Breast epithelium (tissue), 4 donors: ENCODE measurements at places on chromosomes 6 and 20.

- DNase-seq = no peak
These were observed 6.8 kb upstream of the MRAP2 start for GRCh38 chr6:84026721-84027164.

- DNase-seq = no peak
These were observed 23.8 kb downstream of the PRSS35 start for GRCh38 chr6:83536034-83536646.

DNA sequence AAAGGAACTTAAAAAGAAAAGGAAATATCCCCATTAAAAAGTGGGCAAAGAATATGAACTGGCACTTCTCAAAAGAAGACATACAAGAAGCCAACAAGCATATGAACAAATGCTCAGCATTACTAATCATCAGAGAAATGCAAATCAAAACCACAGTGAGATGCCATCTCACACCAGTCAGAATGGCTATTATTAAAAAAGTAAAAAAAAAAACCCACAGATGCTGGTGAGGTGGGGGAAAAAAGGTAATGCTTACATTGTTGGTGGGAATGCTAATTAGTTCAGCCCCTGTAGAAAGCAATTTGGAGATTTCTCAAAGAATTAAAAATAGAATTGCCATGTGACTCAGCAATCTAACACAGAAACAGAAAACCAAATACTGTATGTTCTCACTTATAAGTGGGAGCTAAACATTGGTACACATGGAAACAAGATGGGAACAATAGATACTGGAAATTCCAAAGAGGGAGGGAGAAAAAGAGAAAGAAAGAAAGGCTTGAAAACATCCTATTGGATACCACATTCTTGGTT, 437.1 kb downstream of the GRIK2 start:
- no peak for DNase-seq

DNA sequence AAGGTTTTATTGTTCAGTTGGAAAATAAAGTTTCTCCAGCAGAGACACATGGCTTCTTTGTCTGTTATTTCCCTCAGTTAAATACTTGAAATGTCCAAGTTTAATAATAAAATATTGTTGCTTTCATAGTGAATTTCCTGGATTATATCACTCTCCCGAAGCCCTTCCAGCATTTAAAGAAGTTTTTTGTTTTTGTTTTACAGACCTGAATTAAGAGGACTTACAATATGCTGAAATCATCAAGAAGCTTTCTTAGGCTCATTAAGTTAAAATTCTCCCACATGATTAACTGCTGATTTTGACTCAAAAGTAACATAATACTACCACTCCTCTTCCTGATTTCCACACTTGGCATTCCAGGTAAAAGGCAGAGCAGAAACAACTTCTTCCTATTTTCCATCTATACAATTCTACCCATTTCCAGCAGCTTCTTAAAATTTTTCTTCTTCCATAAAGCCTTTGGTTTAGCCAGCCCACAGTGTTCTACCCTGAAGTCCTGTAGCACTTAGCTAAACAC, 35.8 kb downstream of the PDSS2 start:
- no peak for DNase-seq

- no peak for DNase-seq
These were observed 26.2 kb downstream of the CTCFL start for GRCh38 chr20:57498425-57499400.

GRCh38 chr6:113649276-113649675, 207.9 kb upstream of the MARCKS start:
- DNase-seq = peak; percentile 58

DNA sequence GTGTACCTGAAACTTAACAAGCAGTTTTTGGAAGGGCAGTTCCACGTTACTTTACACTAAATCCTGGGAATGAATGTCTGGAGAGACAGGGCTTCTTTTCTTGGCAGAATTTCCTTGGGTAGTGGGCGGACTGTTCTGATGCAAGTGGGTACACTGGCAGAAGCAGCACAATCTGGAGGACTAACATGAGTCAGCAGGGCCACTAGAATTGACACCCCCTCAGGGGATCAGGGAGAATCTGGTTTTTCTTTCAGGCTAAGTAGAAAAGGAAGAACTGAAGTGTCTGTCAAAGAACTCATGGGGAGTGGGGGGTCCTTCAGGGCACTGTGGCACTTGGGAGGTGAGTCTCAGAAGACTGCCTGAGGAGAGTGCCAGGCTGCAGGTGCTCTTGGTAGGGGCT, 34.6 kb downstream of the PANK2 start:
- DNase-seq = no peak

GRCh38 chr20:37464611-37465010, 56.4 kb upstream of the NNAT start:
- DNase-seq = no peak

- DNase-seq = no peak
These were observed 86.3 kb downstream of the DACT2 start for GRCh38 chr6:168232989-168233874.

GRCh38 chr20:12837646-12838045, 171.1 kb upstream of the SPTLC3 start:
- no peak for DNase-seq

- no peak for DNase-seq
These were observed 115.9 kb downstream of the PREX1 start for GRCh38 chr20:48711696-48712464.

- DNase-seq = no peak
These were observed 135.7 kb upstream of the SHLD1 start for GRCh38 chr20:5614506-5614905.

- no peak for DNase-seq
These were observed 850.9 kb downstream of the TFAP2A start for GRCh38 chr6:9564021-9564420.

DNA sequence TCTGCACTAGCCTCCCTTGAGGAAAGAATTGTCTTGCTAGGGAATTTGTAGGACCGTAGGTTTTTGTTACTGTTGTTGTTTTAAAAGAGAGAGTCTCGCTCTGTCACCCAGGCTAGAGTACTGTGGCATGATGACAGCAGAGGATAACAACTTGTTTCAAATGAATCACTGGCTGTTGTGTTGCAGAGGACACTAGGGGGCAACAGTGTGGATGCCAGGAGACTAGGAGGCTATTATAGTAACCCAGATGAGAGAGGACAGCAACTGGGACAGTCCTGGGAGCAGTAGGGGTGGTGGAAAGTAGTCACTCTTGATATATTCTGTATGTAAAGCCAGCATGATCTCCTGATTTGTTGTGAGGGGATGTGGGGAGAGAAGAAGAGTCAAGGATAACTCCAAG, 41.8 kb upstream of the LAMA4 start:
- no peak for DNase-seq

GRCh38 chr6:138036111-138036510, 71.1 kb downstream of the PERP start:
- no peak for DNase-seq

GRCh38 chr6:161434350-161434749, 160.5 kb upstream of the AGPAT4 start:
- no peak for DNase-seq

DNA sequence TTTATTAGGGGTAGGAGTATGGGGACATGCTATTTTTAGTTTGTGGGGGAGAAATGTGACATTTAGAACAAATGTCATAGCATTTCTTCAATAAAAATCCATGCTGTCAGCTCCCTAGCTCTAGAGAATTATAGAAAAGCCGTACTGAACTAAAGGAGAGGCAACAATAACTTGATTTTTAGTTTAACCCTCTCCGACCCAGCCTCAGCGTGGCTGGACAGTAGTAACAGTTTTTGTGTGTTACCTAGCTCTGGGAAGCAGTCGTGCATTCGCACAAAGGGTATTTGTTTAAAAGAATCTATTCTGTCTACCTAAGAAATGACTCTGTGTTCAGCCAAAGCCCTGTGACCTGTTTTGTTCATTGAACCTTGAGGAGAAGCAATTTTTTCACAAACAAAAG, 442.4 kb upstream of the SOX4 start:
- DNase-seq = no peak

DNA sequence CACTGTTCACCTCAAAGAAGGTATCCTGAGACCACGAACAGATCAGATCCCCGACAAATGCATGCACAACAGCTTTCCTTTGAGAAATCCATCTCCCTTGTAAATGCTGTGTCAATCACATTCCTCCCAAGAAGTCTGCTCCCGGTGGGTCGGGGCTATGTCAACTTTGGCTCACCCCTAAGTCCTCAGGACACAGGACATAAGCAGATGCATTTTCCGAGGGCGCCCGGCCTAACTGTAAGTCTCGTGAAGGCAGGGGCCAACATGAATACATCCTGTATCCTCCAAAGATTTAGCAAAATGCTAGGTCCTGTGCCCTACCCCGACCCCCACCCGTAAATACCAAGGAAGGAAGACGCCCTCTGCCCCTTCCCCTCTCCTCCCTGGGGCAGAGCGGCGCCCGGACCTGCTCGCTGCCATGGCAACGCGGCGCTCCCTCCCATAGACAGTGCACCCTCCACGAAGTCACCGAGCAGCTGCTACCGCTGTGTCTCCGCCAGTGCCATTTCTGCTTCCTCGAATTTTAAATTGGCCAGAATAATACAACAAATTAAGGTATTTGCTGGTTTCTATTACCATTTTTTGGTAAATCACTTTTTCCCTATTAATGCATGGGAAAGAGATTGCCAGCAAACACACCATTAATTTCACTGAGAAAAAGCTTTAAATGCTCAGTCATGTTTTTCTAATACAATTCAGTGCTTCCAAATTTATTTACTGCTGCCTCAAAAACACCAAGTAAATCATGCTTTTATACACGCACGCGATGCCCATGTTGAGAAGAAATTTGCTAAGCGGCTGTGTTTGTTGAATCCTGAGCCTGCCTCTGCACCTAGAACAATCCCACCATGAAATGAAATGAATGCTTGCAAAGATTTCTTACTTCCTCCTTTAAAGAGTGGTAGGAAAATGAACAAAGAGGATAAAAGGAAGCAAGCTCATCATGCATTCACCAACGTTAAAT, 100.6 kb downstream of the PCSK2 start:
- DNase-seq = no peak

DNA sequence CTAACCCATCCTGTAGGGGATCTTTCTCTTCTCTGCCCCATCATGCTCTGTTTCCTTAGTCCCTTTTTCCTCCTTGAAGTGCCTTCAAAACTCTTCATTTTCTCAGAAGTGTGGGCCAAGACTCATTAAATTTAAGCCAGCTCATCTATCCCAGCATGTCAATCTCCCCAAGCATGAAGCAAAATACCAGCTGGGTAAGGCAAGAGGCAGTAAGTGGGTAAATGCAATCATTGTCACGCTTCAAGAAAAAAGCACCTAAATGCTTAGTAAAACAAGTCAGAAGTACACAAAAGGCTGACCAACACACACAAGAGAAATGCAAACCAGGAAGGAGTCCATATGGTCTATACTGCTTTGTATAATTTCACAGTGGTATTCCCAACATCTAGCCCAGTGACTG, 61.5 kb downstream of the COL12A1 start:
- DNase-seq = no peak

GRCh38 chr6:127456465-127456864, 2.7 kb downstream of the KIAA0408 start:
- no peak for DNase-seq

- no peak for DNase-seq
These were observed 31.6 kb downstream of the DSE start for GRCh38 chr6:116402108-116402937.

DNA sequence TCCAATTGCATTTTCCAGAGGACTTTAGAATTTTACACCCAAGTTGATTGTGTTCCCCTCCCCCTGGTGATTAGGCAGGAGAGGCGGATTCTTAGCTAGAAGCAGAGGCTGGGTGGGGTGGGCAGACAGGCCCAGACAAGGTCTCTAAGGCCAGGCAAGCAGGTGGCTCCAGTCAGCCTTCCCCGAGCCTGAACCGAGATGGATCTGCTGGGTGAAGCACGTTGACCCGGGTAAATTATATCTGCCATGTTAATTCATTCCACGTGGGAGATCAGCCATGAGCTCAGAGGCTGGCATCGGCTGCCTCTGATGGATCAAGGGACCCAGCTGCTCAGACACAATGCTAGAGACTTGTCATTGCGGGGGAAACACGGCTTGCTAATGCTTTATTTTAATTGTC, 159.5 kb upstream of the MAFB start:
- no peak for DNase-seq

DNA sequence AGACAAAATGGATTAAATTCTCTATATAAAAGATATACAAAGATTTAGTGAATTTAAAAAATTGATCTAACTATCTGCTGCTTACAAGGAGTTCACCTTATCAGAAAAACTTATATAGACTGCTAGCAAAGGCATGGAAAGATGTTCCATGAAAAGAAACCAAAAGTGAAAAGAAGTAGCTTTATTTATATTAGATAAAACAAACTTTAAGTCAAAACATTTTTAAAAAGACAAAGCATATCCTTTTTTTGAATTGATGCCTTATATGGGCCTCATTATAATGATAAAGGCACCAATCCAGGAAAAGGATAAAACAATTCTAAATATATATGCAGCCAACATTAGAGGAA, 334.2 kb downstream of the MEI4 start:
- no peak for DNase-seq

- DNase-seq = no peak
These were observed 23.8 kb upstream of the CHMP4B start for GRCh38 chr20:33787253-33787891.

DNA sequence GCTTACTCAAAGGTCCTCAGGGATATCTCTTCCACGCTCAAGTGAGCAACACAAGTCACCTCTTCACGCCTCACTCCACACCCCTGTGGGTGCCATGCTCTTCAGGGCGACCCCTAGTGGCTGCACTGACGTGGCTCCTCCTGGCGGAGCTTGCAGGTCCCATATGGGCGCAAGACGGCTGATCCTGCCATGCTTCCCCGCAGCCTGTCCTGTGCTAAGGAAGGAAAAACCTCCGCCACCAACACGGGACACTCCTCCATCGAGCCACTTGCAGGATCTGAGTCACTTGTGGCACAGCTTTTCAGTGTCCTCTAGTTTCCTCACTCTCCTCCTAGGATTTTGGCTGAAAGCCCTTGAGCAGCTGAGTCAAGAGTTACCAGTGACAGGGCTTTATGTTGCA, 90.7 kb downstream of the KHDC1L start:
- no peak for DNase-seq

- no peak for DNase-seq
These were observed 353.1 kb downstream of the MAFB start for GRCh38 chr20:40335901-40336351.

DNA sequence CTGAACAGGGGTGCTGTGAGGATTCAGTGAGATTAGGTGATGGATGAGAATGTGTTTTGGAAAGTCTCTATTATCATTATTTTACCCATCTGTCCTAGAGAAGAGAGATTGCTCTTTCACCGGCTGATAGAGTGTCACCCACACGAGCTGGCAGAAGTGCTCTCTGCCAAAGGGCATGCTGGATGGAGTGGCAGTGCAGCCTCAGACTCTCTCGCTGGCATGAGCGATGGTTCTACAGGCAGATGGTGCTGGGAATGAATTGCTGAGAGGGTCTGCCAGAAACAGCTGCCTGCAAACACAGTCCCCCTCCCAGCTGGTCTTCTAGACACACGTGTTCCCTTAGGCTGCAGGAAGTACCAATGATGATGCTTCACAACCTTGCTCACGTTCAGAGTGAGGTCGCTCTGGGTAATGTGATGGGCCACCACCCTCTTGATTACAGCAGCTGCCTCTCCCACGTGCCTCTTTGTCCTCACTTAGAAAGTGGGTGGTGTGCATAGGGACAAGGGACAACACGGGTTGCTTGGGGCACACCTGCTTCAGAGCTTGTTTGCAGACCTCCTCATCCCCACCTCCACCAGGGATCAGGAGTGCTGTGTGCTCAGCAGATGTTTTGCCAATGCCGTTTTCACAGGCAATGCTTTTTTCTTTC, 84.7 kb downstream of the FOXA2 start:
- no peak for DNase-seq

GRCh38 chr6:148383658-148384368, 41.2 kb downstream of the SASH1 start:
- no peak for DNase-seq
